ENCODE measurements at places on chromosomes 1 and 21.

- no peak for DNase-seq
Observed at GRCh38 chr1:54604572-54605370, 18.6 kb downstream of the FAM151A start.

DNA sequence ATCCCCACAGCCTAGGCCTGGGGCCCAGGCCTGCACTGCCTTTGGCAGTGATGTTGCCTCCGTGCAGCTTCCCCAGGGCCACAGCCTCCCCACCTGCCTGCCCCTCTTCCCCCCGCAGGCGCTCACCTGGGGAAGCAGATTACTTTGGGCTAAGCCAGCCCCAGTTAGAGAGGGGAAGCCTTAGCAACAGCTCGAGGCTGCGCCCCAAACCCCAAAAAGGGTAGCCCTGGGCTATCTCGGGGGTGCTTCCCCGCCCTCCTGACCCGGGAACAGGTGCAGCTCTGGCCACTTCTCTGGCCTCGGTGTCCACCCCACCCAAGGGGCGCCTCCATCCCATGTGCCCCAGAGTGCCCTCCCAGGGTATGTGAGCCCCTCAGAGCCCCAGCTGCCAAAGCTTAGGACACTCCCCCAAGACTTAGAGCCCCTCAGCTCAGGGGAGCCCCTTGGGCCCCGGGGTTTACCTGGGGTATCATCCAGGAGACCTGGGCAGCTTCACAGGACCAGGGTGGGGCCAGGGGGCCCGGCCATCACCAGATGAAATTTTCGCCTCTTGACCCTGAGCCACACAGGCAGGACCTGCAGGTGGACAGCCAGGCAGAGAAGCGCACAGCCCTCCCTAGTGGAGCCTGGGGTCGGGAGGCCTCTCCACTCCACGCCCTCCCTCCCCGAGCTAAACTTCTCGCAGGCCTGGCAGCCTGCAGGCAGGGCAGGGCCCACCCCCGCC lies 3.3 kb upstream of the TTC34 start:
- no peak for DNase-seq

DNA sequence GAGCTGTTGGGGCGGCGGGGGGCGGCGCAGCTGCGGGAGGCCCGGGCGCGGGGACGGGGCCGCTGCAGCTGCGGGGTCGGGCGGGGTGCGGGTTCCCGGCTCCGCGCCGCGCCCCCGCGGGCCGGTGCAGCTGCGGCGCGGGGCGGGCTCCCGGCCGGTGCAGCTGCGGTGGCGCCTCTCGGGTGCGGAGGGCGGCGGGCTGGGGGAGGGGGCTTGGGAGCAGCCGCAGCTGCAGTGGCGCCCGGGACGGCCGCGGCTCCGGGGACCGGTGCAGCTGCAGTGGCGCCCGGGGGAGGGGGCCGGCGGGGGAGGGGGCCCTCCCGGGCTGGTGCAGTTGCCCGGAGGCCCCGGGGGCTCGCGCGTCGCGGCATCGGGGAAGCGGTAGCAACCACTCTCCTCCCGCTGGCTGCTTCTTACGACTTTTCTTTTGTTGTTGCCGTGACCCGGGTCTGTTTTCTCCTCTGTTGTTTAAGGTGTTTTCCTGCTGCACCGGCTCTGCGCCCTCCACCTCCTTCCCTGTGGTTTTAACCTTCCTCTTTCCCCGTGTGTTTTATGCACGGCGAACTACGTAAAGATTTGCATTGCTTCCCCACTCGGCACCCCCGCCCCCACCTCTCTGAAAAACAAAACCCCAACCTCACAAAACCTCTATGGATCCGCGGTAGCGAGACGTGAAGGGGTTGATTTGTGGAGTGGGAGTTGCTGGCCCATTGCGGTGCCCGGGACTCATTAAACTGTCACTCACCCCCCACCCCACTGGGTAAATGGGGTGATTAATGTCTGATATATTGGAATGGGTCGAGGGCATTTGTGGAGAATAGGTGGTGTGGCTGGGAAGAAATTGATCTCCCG lies 1.7 kb upstream of the ZBTB18 start:
- no peak for DNase-seq

DNA sequence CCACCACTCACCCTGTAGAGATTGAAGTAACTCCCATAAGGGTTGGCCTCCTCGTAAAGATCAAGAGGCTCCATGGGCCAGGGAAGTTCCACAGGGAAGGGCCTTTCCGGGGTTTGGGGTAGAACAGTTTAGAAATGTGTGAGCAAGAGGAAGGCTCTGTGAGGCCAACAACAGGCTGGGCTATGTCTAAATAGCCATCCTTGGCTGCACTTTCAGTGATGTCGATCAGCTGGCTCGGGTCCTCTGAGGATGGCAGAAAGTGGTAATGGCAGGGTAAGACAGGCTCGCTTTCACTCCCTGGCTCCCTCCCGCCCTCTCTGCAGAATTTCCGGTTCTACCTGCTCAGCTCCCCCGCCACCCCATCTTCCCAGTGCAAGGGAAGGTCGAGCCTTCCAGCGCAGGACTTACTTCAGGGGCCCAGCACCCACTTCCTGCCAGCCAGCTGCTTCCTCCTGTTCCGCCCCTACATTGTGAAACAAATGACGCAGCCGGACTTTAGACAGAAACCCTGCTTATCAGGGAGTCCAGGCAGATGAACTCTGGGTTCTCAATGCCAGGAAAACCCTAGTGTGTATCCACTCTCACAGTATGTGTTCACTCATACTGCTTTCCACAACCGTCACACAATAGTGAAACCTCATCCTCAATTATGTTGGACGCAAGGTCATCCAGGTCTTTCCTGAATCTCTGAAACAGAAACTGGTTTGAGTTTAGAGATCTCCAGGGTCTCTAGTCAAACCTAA lies 7.3 kb downstream of the F11R start:
- DNase-seq: no peak

GRCh38 chr1:28392027-28392652 lies 22.6 kb downstream of the PHACTR4 start:
- no peak for DNase-seq

DNA sequence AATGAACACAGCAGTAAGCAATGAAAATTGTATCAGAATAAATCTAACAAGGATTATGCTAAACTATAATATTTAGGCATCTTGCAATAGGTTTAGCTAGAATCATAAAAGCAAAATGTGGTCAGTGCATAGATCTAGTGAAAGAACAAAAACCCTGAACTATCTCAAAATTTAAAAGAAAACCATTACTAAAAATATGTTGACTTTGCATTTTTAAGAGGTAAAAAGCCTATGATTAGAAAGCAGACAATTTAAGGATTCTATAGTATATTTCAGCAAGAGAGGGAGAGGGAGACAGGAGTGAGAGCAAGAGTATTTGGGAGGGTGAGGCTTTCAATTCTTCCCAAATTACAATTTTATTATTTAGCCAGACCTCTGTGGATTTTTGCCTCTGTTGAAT lies 219.4 kb downstream of the TTLL7 start:
- DNase-seq: no peak

DNA sequence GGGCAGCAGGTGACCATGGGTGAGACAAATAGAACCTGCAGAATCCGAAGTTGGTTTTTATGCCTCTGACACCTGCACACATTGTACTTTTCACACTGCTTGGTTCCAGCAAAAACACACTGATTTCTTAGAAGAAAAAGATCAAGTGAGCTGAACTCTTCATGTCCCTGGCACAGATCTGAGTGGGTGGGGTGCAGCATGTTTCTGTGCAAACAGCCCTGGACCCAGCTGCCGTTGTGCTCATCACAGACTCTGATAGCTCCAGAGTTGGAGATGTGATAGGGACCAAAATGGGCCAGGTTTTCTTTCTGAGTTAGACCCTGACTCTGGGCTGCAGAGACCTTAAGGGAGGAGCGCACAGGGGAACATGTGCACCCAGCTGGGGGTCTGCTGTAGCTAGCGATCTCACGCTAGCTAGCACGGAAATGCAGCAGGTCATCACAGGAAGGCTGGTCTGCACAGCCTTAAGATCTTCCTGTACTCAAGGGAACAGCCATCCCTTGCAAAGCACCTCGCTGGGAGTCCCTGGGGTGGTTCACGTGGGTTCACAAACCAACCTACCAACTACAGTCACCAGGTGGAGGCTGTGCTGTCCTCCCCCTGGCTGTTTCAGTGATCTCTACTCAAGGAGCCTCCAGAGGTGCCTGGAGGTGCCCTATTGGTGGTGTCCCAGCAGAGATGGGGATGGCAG lies 291.1 kb downstream of the PTPRU start:
- DNase-seq: no peak

GRCh38 chr1:39328095-39328494 lies 123.6 kb downstream of the MACF1 start:
- DNase-seq: no peak

DNA sequence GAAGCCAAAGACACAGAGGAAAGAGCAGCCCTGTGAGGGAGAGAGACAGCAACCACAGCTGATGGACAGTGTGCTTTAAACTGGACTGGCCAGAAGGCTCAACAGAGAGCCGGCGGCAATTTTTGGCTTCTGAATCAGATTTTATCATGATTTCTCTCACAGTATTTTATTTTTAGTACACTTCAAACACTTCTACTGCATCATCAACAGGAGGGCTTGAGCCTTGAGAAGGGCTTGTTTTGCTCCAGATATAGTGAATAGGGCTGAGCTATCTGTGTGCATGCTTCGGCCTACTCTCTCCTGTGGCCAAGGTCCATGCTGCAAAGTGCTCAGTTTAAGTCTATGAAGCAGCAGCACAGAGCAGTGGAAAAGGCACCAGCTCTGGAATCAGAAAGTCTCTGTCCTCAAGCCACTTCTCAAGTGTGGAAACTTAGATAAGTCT lies 33.3 kb downstream of the ADCY10 start:
- DNase-seq: no peak

DNA sequence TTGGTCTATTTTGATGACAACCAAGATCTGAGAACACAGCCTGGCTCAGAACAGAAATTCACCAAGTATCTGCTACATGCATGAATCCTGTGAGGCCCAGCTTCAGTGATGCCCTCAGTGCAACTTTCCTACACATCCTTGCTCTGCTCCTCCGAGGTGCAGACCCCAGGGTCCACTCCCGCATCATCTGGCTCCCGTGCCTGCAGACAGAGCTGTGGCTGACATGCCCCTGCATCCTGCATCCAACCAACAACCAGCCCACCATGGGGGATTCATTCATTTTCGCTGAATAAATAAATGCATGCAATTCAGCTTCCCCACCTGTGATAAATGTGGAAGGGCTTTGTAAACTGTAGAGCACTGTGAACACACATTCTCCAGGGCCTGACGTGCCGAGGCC lies 112.3 kb downstream of the GLIS1 start:
- DNase-seq: no peak

DNA sequence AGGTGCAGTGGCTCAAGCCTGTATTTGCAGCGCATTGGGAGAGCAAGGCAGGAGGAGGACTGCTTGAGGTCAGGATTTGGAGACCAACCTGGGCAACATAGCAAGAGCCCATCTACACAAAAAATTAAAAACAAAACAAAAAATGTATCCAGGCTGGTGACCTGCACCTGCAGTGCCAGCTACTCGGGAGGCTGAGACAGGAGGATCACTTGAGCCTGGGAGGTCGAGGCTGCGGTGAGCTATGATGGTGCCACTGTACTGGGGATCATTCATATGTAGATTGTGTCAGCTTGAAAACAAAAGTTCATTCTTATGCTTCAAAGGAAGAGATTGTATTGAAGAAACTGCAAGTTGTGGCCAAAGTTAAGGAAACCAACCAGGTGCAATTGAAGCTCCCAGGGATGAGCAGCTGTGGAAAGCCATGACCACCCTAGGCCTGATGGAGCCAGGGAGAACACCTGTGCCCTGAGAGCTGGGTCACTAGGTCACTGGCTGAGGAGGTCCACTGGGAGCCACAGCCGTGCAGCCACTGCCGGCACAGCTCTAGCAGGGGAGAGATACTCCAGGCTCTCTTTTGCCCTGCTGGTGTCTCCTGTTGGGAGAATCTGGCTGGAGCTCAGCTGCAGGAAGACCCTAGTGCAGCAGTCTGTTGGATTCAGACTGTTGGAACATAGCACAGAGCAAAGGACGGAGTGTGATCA lies 13.3 kb upstream of the BRWD1 start:
- no peak for DNase-seq

DNA sequence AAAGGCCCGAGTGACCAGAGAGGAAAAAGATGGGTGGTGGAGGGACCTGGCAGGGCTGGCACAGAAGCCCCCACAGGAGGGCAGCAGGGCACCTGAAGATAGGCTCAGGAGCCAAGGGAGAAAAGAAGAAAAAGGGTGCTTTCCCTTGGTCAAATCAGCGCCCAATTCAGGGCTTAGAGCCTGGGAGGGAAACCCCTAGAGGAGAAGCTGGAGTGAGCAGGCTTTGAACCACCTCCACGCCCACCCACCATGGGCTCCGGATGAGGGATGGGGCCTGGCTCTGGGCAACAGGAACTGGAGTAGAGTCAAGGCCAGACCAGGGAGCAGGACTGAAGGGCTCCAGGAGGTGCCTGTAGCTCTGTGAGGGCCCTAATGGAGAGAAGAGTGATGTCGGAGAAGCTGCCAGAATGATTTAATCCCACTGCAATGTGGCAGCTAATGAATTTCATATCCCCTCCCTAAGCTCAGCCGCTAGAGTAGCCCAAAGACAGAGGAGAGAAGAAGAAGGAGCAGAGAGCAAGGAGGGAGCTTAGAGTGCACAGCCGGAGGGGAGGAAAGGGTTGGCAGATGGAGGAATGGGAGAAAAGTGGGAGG lies 12.0 kb upstream of the PRELP start:
- no peak for DNase-seq

GRCh38 chr1:211474451-211474850 lies 17.5 kb downstream of the RD3 start:
- no peak for DNase-seq

- no peak for DNase-seq
Observed at GRCh38 chr1:71080230-71080738, 551 bp downstream of the ZRANB2 start.

- no peak for DNase-seq
Observed at GRCh38 chr1:98360864-98361263, 300.7 kb upstream of the SNX7 start.

- DNase-seq: no peak
Observed at GRCh38 chr1:238104752-238105151, 214.0 kb upstream of the ZP4 start.

- no peak for DNase-seq
Observed at GRCh38 chr1:245412306-245412705, 257.5 kb downstream of the KIF26B start.

- DNase-seq: no peak
Observed at GRCh38 chr1:121443001-121443540, 258.3 kb downstream of the SRGAP2C start.

- no peak for DNase-seq
Observed at GRCh38 chr1:65344171-65344814, 35.0 kb downstream of the DNAJC6 start.

DNA sequence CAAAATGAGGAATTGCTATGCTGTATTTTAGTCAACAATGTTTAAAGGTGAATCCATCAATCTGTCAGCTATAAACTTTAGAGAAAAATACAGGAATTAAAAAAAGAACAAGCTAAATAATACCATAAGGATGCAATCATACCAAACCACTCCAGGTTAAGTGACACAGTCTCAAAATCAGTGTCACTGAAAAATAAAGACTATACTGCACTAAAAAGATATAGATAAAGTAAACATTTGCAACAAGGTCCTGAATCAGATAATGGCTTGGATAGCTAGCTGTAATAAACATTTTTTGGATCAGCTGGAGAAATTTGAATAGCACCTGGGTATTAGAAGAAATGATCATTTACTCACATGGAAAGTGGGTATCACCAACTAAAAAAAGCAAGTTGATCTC lies 7.8 kb downstream of the GPBP1L1 start:
- no peak for DNase-seq
